HuH-7.5 (cell line): ENCODE measurements at places on chromosomes 4 and X.

DNA sequence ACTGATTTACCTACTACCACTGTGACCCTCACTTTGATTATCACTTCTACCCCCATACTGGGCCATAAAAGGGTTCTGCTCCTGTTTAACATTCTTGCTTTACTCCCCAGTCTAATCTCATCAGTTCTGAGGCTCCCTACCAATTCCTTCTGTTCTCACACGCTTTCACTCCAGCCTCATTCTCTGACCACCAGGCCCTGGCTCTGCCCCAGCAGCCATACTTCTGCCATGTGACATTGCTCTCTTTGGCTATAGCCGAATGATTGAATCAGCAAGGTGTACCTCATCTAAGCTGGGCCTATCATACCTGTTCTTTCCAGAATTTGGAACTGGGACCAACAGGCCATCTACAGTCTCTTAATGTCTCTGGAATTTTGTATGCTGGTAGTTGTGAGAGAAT is 14.4 kb upstream of the ELF2 start:
- no peak for DNase-seq

DNA sequence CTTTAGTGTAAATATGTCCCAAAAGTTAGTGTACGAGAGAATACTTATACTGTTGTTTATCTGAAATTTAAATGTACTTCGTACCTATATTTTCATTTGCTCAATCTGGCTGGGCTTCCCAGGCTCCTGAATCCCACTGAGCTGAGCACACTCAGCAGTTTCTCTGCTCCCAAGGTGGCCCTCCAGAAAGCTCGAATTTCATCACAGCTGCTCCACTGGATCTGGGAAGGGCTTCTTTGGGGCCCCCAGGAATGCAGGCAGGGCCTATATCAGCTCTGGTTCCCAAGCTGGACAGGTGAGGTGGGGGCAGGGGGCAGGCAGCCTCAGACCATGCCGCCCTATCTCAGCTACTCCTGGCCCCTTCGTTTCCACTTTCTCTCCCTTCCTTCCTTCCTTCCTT is 1.5 kb upstream of the FATE1 start:
- no peak for DNase-seq

DNA sequence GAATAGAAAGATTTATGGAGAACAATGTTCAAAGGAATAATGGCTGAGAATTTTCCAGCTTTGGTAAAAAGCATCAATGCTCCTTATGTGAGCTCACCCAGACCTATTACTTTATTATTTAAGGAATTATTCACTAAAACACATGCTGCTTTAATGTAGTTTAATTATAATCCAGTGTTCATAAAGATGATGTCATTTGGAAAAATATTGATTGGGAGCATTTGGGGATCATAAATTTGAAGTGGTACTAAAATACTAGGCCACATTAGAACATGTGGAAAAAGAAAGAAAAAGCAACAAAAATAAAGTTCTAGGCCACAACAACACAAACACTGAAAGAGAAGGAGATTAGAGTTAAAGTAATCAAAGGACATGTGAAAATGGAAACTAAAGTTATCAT is 20.0 kb downstream of the SLC38A5 start:
- DNase-seq = no peak

DNA sequence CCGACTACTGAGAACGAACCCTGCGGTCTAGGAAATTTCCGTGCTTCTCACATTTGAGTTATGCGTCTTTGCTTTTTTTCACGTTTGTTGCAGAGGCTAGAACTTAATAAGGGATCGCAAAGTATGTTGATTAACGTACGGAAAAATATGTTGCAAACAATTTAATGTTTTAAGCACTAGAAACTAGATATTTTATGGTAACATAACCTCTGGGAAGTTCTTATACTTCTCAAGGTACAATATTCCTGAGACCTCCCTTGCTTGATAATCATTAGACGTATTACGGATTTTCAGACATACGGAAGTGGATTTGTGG is 639 bp upstream of the PRDM5 start:
- no peak for DNase-seq

DNA sequence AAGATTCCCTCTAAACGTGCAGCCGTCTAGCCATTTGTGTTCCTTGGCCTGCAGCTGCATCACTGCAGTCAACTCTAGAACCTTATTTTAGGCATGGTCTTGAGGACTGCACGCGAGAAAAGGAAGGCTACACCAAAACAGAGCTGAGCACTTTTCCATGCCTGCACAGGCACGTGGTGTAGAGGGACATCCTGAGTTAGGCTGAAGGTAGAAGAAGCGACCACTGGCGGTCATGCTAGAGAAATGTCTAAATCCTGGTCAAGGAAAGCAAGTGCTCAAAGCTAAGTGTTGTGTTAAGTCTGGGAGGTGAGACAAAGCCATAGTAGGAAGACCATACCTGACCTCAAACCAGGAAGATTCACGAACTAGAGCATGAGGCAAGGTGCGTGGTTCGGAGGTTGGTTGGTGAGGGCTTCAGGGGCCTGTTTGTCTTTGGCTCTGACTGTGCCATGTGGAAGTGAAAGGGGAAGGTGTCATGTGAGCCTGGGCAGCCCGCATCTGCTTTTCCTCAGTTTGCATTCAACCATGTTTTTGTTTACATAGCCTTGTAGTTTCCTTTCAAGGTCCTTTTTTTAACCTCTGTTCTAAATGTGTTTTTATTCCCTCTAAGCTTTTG is 203.8 kb downstream of the AASDH start:
- DNase-seq = no peak

- DNase-seq = no peak
Observed at GRCh38 chr4:80115368-80116181, 42.5 kb upstream of the ANTXR2 start.

DNA sequence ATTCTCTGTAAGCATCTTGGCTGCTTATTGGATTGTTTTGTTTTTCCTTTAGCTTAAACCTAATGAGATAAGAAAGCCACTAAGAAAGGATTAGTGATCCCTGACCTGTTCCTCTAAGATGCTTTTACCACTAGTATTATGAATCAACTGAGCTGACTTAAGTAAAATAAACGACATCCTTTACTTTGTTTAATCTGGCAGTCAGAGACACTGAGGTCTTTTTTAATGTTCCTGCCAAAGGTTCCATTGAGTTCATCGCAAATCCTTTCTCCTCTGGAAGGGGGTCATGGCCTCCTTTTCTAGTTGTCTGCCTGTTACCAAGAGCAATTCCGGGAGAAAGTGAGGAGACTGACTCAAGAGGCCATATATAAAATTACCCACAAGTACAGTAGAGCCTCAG is 1038.3 kb upstream of the SLIT2 start:
- no peak for DNase-seq

GRCh38 chrX:133185938-133186337 is 32.2 kb downstream of the TFDP3 start:
- no peak for DNase-seq

DNA sequence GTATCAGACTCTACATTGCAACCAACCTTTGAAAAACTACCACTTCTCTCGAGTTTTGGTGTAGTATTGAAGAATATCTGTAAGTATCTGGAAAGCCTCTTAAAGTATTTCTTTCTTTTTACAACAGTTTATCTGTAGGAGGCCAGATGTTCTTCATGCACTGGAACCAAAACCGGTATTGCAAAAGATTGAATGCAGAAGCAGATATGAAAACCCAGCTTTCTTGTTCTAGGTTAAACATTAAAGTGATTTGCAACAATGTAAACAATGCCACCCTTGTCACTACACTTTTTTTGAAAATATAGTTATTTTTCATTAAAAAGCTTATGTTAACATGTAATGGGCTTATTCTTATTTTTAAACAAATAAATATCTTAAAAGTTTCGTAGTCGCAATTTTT is 27.2 kb downstream of the PLS3 start:
- DNase-seq = no peak

DNA sequence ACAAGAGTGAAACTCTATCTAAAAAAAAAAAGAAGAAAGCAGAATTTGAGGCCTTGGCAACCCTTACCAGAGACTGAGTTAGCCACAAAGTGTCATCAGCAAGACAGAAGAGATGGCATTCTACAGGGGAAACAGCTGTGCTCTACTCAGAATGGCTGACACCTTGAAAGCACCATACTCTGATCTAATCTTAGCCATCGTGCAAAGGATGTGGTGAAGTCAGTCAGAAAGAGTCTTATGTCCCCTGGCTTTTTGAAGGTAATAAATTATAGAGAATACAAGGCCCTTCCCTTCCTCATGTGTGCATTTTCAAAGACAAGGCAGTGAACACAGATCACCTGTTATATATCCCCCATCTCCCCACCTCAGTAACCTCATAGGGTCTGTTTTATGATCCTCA is 13.2 kb downstream of the CLNK start:
- DNase-seq = no peak

DNA sequence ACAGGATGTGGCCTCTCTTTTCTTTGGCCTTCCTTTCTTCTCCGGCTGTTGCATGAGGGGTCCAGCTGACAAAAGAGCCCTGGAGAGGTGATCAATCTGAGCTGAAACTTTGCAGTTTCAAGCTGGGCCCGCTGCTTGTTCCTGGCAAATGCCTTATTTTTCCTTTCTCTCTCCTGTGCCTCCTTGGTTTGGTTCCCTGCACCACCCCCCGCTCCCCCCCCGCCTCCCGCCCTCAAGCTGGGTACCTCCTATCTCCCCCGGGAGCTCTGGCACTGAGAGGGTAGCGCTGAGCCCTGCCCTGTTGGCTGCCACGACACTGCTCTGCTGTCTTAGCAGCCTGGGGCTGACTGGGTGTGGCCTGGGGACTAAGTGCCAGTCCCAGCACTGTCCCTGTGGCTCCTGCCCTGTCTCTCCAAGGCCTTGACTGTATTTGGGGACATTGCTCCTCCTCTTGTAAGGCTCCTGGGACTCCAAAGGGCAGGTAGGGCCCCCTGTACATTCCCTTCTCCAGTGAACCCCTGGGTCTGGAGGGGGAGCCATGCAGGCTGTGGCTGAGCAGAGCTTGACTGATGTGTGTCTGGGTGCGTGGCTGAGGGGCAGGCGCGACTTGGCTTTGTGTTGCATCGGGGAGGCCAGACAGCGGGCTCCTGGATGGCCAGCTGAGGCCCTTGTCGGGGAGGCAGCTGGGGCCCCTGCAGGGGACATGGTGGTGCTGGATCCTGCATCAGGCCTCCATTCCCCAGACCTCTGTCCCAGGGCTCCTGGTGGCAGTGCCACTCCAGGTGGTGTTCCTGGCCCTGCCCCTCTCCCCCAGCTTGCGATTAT is 1.1 kb downstream of the PLXNA3 start:
- DNase-seq = no peak

- DNase-seq = no peak
Observed at GRCh38 chr4:185467101-185467500, 4.4 kb downstream of the CCDC110 start.

DNA sequence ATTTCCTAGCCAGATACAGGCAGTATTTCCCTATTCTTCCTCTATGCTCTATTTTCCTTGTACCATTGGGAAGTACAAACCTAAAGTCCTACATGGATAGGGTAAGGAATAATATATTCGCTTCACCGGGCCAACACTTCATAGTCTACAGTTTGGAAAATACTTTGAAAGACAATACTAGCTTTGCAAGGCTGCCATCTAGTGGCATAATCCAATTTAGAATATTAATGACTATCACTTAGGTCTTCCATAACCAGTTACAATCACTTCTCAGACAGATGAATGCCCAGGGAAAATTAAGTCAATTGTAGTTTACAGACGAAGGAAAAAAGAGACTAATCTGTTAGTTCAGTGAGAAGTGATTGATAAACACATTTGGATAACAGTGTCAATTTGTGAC is 141.0 kb upstream of the FAM47C start:
- DNase-seq = no peak

GRCh38 chrX:129099207-129099606 is 424.1 kb downstream of the SMARCA1 start:
- DNase-seq = no peak

DNA sequence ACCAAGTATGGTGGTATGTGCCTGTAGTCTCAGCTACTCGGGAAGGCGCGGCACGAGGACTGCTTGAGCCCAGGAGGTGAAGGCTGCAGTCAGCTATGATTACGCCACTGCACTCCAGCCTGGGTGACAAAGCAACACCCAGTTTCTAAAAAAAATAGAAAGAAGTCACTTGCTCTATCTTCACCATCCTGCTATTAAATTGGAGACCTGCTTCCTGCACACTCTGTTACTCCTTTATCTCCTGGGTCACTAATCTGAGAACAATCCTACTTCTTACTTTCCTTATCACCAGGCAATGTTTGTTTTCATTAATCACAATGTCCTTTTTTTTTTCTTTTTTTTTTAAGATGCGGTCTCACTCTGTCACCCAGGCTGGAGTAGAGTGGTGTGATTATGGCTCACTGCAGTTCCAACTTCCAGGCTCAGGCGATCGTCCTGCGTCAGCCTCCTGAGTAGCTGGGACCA is 16.2 kb downstream of the PRKX start:
- no peak for DNase-seq

GRCh38 chr4:8107146-8107657 is 51.4 kb downstream of the ABLIM2 start:
- DNase-seq = no peak

- DNase-seq = peak; percentile 32
Observed at GRCh38 chrX:109732807-109733612, at the start of gene ACSL4. ACSL4 (minus strand) TSS chrX:109733257; CDS start chrX:109683363, 49,894 bp downstream.

DNA sequence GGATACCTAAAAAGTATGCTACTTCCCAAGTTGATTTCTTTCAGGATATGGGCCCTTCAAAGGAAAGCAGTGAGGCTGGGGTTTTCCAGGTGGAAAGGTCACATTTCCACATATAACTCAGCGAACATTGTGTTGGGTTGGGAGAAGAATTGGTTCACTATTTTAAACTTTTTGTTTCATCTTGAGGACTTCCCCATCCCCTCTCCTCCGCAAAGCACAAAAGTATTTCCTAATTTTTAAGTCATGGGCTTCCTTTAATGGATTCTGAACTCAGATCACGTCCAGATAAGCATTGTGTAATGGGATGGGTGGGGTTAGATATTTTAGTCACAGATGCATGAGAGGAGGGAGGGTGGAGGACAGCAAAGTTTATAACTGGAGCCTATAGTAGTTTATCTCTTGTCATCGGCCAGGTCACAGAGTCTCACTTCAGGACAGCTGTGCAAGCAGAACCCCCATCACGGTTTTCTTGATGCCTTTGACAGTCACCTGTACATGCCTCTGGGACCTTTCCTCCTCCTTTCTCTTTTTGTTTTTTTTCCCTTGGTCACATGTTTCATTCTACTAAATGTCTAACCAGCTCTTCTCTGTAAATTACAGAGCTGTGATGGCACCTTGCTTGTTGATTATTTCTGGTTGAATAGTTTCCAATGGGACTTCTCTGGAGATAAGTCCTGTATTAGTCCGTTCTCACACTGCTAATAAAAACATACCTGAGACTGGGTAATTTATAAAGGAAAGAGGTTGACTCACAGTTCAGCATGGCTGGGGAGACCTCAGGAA is 115.4 kb downstream of the PTTG2 start:
- no peak for DNase-seq

- no peak for DNase-seq
Observed at GRCh38 chr4:155875878-155876277, 9.8 kb upstream of the ASIC5 start.

DNA sequence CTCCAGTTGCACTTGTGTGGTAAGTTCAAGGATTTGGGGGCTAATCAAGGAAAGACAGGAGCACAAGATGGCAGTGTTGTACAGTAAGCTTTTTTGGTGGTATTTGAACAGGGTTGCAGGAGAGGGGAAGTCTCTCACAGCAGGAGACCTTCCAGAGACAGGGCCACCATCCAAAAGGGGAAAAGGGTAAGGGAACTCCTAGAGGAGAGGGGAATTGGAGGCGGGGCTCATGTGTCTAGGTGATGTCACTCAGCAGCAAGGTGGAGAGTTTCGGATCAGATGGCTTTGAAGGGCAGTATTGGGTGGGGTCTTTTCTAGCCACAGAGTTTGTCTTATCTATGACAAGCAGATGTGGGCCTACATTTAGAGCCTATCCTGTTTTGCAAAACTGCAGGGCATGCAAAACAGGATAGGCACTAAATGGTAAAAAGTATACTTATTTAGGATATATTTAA is 13.4 kb upstream of the RNF175 start:
- DNase-seq = no peak
